Epithelial cell of umbilical artery (primary cell): ENCODE measurements at places on chromosomes 4 and X. TPM values are rescaled to one million over a fixed set of nuclear protein-coding genes. Genes with fewer than 3 reads are reported as not detected.

CFAP47 gene
- total RNA-seq: not detected in 2 replicates

CCDC110 gene
- total RNA-seq: under 0.01 and 0.46 TPM in 2 replicates

GAB3 gene
- total RNA-seq: 1.6 and 5.0 TPM in 2 replicates

CSAG3 gene
- total RNA-seq: not detected in 2 replicates

TMEM35A gene
- total RNA-seq: 6.1 and 6.5 TPM in 2 replicates

DGAT2L6 gene
- total RNA-seq: not detected in 2 replicates

GPR34 gene
- total RNA-seq: not detected in 2 replicates

RHOXF1 gene
- not detected in 2 replicates for total RNA-seq

SASH3 gene
- total RNA-seq: not detected in 2 replicates

MAPK10 gene
- total RNA-seq: under 0.01 TPM in 1 of 2 replicates, not detected in the other

TBX22 gene
- total RNA-seq: not detected in 2 replicates

SPATA18 gene
- total RNA-seq: 3.9 and 7.9 TPM in 2 replicates

CYTL1 gene
- 68.2 and 204 TPM in 2 replicates for total RNA-seq

HDX gene
- total RNA-seq: 4.2 and 10.3 TPM in 2 replicates

FREM3 gene
- total RNA-seq: not detected in 2 replicates

CXCL1 gene
- 14.6 and 36.2 TPM in 2 replicates for total RNA-seq

IQCM gene
- total RNA-seq: not detected in 2 replicates

P2RY8 gene
- not detected in 2 replicates for total RNA-seq

TCEAL6 gene
- total RNA-seq: not detected in 2 replicates

GPRASP1 gene
- 0.65 and 1.5 TPM in 2 replicates for total RNA-seq

CTAG2 gene
- not detected in 2 replicates for total RNA-seq

TCEAL9 gene
- 136 and 191 TPM in 2 replicates for total RNA-seq

CFAP99 gene
- total RNA-seq: not detected in 2 replicates

CLDN2 gene
- not detected in 2 replicates for total RNA-seq

ATP8A1 gene
- total RNA-seq: 8.7 and 11.7 TPM in 2 replicates

FAM133A gene
- not detected in 2 replicates for total RNA-seq

DUX4 gene
- total RNA-seq: not detected in 2 replicates

MAGEA8 gene
- not detected in 2 replicates for total RNA-seq

BEX1 gene
- 0.32 TPM in 1 of 2 replicates, not detected in the other for total RNA-seq

PDLIM3 gene
- 49.4 and 58.5 TPM in 2 replicates for total RNA-seq

MAGED4 gene
- total RNA-seq: 2.0 and 18.2 TPM in 2 replicates

CXorf49 gene
- total RNA-seq: not detected in 2 replicates

ZIC3 gene
- total RNA-seq: not detected in 2 replicates

IBSP gene
- total RNA-seq: not detected in 2 replicates

SRPX2 gene
- total RNA-seq: 76.4 and 97.8 TPM in 2 replicates

CENPE gene
- 22.1 and 30.7 TPM in 2 replicates for total RNA-seq

SHROOM2 gene
- 7.3 and 9.4 TPM in 2 replicates for total RNA-seq

TMEM154 gene
- total RNA-seq: 4.5 and 7.8 TPM in 2 replicates

MAGED4B gene
- total RNA-seq: 19.5 and 22.2 TPM in 2 replicates

PLAC8 gene
- under 0.01 TPM in 1 of 2 replicates, not detected in the other for total RNA-seq

SPACA5 gene
- not detected in 2 replicates for total RNA-seq

ZNF711 gene
- 2.9 and 3.5 TPM in 2 replicates for total RNA-seq

GABRE gene
- 3.6 and 7.4 TPM in 2 replicates for total RNA-seq

SSX3 gene
- not detected in 2 replicates for total RNA-seq
